Suppressor macrophage (primary cell): ENCODE measurements at places on chromosomes 16 and 17.

DNA sequence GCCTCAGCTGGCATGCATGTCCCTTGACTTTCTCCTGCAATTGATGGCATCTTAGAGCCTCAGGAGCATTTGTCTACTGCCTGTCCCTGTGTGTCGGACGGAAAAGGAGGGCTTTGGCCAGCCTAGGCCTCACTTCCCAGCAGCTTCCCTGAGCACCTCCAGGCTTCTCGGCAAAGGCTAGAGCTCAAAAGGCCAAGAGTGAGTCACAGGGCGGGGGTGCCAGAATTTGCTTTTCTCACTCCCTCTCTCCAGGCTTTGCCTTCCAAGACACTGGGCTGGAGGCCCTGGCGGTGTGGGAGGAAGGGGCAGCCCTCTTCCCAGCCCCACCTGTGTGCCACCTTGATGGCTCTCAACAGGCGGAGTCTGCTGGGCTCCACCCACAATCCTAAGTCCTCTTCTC lies 107.3 kb upstream of the MAF start:
- DNase-seq: no peak

DNA sequence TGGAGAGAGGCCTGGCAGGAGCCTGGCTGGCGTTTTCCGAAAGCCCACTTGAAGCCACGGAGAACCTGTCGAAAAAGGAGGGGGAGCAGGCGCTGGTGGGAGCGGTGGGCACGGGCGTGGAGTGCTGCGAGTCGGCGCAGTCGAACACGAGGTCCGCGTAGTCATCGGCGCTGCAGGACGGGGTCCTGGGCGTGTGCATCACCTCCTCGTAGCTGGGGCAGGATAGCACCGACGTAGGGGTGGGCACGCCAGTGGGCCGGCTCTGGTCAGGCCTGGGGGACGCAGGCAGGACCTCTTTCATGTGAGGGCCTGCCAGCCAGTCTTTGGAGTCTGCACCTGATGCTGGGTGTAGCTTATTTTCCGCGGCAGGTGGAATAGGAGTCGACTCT lies 63.7 kb downstream of the ZNF778 start:
- no peak for DNase-seq

DNA sequence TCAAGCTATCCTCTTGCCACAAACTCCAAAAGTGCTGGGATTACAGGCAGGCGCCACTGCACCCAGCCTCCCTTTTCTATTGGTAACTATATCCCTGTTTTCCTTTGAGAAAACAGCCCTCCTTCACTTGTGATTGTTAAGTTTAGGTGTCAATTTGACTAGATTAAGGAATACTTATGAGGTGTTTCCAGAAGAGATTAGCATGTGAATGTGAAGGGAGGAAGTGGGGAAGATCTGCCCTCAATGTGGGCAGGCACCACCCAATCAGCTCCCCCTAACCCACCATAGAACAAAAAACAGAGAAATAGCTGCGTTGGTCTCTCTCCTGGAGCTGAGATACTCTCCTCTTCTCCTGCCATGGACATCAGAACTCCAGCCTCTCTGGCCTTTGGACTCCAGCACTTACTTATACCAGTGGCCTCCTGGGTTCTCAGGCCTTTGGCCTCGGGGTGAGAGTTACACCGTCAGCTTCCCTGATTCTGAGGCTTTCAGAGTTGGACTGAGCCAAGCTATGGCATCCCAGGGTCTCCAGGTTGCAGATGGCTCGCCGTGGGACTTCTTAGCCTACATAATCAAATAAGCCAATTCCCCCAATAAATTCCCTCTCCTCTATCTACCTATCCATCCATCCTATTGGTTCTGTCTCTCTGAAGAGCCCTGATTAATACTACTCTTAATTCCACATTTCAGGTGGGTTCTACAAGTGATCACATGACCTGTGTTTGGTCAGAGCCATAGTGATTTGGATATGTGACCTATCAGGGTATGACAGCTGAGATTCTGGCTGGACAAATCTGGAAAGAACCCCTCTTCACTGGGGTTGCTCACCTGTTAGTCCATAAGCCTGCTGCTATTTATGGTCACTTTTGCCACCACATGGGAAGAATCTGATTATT lies 12.0 kb upstream of the STAT3 start:
- no peak for DNase-seq

- DNase-seq: no peak
Measured at GRCh38 chr16:29237971-29238370, 168.5 kb downstream of the NPIPB11 start.

GRCh38 chr17:56424543-56425044 lies 168.9 kb upstream of the NOG start:
- no peak for DNase-seq

DNA sequence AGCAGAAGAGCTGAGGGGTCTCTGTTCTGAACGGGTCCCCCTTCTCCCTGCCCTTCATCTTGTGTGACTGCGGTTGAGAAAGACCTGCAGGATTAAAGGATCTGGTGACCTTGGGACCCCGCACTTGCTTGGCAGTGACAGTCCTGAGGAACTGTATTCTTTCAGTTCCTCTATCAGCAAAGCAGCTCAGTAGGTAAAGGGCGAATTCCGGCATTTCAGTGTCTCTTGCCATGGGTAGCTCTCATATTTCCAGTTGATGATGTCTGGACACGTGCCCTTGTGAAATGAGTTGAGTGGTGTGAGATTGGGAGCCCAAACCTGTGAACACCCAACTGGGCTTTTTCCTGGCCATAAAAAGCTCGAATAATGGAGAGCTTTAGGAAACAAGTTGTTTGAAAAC lies 135.7 kb downstream of the PRKCA start:
- DNase-seq: peak; percentile 69

- peak; percentile 75 for DNase-seq
Measured at GRCh38 chr16:4944333-4945281, 7.7 kb upstream of the PPL start.

DNA sequence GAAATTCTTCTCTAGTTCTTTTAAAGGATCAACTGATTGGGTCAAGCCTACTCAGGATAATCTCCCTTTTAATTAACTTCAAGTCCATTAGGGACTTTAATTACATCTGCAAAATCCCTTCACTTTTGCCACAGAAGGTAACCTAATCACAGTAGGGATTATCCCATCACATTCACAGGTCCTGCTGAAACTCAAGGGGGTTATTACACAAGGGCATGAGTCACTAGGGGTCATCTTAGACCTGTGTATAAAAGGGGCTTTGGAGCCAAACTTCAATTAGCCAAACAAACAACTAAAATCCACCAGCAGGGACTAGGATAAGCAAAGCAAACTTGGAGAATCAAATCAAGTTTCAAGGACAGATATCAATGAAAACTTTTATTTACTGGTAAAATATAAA lies 19.4 kb downstream of the CIAPIN1 start:
- DNase-seq: no peak

- no peak for DNase-seq
Measured at GRCh38 chr17:73411313-73411747, 99.5 kb upstream of the CDC42EP4 start.

DNA sequence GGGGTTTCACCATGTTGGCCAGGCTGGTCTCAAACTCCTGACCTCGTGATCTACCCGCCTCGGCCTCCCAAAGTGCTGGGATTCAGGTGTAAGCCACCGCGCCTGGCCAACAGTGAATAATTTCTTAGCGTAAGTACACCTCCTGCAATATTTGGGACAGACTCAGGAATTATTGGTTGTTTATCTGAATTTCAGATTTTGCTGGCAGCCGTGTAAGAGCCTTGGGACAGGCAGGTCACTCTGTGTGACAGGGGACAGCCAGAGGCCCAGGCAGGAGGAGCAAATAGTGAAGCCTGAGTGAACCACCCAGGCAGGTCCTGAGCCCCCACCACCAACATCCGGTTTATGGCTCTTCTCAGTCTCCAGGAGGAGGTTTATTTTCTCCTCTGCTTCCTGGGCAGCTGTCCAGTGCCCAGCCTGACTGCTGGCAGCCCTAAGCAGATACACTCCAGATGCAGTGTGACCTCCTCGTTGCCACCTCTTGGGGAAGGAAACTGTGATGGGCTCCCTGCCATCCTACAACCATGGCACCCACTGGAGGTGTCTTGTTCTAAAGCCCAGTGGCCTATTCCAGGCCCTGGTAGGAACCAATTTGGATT lies 26.2 kb upstream of the ADORA2B start:
- no peak for DNase-seq

GRCh38 chr17:61129267-61130254 lies 270.1 kb upstream of the TBX2 start:
- no peak for DNase-seq

DNA sequence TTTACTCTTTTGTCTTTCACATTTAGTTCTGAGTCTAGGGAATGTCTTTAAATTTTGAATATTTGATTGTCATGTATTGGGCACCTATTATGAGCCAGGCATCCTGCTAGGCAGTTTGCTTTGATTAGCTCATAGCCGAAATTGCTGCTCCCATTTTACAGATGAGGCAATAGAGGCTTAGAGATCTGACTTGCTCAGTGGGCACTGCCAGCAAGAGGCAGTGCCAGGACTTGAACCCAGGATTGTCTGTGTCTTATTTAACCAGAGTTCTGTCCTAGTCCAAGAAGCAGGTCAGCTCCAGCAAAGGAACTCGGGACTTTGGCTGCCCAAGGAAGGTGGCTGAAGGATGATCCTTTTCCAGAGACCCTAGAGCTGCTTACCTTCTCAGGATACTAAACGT lies 24.5 kb downstream of the BEAN1 start:
- DNase-seq: no peak

DNA sequence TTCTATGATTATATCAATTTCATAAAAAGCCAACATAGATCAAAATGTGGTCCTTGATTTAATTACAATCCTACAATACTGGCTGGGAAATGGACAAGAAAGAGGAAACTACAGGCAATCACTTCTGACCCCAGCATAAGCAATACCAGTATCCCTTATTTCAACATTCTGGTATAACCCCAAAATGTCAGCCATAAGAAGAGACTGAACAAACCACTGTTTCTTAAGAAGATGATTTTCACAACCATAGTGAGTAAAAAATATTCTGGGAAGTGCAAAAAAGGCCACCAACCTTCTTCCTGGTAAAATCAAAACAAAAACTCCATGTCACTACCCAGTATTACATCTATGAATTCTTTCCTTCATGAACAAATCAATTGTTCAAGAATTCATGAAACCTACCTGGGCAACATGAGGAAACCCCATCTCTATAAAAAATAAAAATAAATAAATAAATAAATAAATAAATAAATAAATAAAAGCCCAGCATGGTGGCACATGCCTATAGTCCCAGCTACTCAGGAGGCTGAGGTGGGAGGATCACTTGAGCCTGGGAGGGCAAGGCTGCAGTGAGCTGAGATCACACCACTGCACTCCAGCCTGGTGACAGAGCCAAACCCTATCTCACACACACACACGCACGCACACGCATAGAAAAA lies 7.5 kb downstream of the N4BP1 start:
- DNase-seq: peak; percentile 84

GRCh38 chr17:8623591-8623990 lies 6.9 kb downstream of the MYH10 start:
- no peak for DNase-seq

- DNase-seq: peak; percentile 94
Measured at GRCh38 chr16:25066747-25067631, 44.6 kb upstream of the LCMT1 start.

DNA sequence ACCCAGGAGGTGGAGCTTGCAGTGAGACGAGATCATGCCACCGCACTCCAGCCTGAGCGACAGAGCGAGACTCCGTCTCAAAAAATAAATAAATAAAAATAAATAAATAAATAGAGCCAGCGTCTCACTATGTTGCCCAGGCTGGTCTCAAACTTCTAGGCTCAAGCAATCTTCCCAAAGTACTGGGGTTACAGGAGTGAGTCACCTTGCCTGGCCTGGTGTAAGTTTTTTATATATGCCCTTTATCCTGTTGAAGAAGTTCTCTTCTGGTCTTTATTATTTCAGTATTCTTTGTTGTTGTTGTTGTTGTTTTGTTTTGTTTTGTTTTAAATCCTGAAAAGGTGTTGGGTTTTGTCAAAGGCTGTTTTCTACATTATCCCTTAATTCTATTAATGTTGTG lies 30.1 kb upstream of the ABCC1 start:
- no peak for DNase-seq

DNA sequence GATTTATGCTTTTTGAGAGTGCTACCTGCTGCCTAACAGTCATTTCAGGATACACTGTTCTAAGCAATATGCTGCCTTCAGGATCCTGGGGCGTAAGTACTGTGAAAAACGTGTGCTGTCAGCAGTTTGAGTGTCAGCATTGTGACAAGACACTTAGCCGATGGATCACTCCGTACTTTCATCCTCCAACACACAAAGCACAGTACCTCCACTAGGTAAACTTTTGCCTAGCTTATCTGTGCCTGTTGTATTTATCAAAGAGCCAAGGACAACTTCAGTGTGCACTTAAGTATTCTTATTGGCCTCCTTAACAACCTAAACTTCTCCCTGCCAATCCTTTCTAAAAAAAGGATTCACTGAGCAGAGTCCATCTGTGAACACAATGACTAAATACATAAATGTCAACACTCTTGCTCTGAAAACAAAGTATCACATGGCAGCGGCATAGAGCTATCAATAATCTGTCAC lies 33.8 kb upstream of the PHLPP2 start:
- no peak for DNase-seq

DNA sequence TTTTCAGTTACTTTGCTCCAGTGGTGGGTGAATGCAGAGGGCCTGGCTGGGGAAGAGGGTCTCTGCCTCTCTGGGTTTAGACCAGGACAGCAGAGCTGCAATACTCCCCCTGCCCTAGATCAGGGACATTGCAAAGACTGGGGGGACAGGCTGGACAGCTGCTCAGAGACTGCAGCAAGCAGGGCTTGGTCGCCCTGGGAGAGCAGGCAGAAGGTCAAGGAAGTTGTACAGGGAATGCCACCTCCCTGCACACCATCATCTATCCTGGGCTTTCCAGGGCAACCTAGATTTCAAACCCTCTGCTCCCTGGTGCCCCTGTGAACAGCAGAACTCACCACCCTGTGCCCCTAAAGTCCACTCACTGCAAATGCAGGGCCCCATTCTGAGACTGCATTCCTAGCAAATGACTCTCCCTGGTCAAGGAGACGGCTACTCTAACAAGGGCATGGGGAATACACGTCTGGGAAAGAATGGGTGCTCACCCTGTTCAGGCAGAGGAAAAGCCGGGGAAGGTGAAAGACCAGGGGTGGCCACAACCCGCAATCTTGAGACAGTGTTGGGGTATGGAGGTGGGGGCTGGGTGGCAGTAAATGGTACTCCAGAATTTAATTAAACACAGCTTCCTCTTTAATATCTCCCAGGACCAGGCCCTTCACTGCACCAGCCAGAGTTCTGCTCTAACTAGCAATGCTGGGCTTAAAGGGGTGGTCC lies 1.0 kb downstream of the KIFC3 start:
- DNase-seq: no peak

DNA sequence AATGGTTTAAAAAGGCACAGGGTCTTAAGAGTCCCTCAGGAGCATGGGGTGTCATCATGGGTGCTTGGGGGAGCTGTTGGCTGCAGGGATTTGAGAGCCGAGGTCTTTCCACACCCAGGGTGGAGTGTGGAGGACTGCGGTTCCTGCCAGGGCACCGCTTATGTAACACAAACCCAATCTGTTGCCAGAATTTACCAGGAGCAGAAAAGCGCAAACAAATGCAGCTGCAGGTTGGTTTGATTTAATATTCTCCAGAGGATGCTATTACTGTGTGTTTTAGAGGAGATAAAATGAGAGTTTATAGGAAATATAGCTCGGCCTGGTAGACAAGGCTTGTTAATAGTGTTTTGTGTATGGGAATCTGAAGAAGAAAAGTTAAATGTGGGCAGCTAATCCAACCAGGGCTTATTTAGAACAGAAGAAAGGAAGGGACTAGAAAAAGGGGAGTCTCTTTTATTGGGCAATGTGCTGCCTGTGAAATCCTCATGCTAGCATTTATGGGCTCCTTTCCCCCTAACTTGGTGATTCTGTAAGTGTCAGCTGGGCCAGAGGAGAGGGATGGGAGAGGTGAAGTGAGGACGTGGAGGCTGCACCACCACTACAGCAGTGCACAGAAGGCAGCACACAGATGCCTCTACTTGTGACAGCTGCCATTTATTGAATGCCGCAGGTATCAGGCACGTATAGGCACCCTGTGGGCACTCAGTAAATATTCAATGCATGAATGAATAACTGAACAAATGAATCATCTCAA lies 174.7 kb downstream of the KATNIP start:
- no peak for DNase-seq
